ENCODE measurements at places on chromosomes 16 and 17.

GRCh38 chr17:47423406-47424295 is 99.9 kb downstream of the EFCAB13 start:
- no peak for DNase-seq

- no peak for DNase-seq
These were observed 270.3 kb downstream of the ABCC12 start for GRCh38 chr16:47885489-47885888.

DNA sequence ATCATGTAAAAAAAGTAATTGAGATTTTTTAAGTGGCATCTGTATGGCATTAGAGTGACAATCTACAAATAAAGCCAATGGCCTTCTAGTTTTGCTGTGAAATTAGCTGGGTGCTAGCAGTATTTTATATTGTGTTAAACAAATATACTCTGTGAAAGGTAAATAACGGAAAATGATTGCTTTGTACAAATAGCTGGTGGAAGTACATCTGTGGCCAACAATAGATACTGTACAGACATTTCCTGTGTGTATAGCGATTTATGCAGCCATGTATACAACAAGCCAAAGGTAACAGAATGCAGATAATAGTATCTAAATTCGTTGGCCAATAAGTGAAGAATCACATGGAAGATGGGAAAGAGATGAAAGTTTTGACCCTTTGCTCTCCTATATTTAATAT is 26.6 kb downstream of the IQCK start:
- no peak for DNase-seq

- DNase-seq = no peak
These were observed 29.8 kb downstream of the CNGB1 start for GRCh38 chr16:57941016-57941664.

GRCh38 chr17:17127156-17127555 is 79.0 kb downstream of the PLD6 start:
- DNase-seq = no peak

DNA sequence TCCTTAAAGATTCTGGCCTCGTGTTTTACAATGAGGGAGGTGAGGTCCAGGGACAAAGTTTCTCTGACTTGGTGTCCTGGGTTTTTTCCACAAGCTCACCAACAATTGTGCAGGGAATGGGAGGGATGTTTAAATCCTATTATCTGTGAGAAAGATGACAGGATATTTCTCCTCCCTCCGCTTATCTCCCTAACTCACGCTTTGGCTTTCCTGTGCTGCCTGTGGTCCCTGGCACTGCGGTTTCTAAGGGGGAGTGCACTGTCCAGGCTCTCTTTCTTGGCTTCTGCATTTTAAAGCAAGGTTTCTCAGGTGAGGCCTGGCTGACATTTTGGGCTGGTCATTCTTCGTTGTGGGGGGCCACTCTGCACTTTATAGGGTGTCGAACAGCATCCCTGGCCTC is 16.4 kb downstream of the GGA3 start:
- DNase-seq = no peak

GRCh38 chr16:90031931-90032673 is 12.8 kb upstream of the DBNDD1 start:
- DNase-seq = no peak

DNA sequence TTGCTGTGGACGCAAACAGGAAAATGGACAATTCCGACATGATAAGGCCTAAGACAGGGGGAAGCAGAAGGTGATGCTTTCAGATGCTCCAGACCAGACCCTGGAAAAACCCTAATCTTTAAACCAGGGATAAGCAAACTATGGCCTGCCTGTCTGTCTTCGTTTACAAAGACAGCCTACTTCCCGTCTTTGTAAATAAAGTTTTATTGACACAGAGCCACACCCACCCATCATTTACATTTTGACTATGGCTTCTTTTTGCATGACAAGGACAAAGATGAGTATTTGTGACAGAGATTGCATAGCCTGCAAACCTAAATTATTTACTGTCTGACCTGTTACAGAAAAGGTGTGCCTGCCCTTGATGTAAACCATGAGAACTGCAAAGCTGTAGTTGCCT is 177.9 kb downstream of the WSCD1 start:
- no peak for DNase-seq
